Activated CD4-positive, alpha-beta T cell treated with anti-CD3 and anti-CD28 coated beads for 24 hours (primary cell): ENCODE measurements at places on chromosomes 7 and 10.

DNA sequence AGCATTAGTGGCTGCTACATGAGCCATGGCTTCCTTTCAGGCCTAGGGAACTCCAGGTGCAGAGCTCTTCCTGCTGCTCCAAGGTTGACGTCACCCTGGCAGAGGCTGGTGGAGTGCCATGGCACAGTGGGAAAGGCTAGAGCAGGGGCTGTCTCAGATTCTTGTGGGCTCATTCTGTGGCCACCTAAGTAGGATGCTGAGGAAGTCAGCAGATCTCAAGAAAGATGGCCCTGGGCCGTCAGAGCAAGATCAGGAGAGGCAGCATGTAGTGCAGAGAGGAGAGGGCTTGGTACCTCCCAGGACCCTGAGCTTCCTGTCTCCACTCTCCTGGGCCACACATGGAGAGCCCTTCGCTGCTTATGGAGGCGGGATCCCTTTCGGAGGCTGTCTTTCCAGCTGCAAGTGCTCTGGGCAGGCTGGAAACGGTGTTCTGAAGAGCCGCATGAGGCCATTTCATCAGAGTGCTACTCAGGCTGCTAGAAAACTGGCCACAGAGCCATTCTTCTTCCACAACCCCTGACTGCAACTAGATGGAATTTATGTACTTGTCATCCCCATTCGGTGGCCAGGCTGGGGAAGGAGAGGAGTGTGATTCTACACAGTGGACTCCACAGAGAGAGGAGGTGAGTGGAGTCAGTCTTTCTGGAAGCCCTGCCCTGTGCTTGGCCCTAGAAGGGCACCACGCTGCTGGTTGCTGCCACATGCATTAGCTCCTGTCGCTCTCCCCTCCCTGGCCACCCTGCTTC, 304.2 kb downstream of the RPS24 start:
- DNase-seq: no peak

GRCh38 chr7:152338561-152338960, 97.2 kb downstream of the KMT2C start:
- no peak for DNase-seq

GRCh38 chr7:78742694-78743093, 710.8 kb downstream of the MAGI2 start:
- DNase-seq: no peak

DNA sequence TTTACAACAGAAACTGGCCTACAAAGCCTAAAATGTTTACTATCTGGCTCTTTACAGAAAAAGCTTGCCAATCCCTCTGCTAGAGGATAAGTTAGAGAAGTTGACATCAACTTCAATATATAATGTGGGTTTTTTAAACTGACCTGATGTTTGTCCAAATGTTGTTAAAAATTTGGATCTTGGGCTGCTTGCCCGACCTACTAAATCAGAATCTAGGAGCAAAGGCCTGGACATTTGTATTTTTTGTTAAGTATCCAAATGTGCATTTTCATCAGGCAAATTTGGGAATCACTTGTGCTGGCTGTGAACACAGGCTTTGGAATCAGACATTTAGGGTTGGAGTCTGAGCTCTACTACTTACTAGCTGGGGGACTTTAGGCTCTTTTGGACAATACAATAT, 252.7 kb upstream of the CSTF2T start:
- no peak for DNase-seq

DNA sequence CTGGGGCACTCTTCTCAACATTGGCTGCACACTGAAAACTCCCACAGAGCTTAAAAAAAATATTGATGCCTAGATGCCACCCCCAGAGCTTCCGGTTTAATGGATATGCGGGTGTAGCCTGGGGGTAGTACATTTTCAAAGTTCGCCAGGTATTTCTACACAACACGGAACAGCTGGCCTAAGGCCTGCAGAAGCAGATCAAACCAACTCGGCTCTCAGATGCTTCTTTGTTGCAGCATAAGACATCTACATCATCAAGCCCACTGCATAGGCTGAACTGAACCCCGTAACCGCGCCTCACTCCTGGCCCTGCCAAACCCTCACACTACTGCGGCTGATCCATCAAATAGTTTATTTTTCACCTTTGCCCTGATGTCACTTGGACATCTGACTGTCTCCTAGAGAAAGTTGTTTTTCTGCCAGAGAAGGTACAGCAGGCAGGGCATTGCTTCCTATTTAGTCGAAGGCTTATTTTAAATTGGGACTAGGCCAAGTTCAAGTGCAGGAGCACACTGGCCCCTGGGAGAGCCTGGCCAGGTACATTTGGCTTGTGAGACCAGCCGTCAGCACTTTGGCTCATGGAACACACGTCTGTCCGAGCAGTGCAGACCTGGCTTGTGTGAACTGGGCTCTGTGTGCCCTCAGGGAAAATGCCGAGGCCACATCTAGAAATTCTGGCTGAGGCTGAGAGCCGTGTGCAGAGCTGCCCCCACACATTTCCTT, 113.3 kb downstream of the TACC2 start:
- no peak for DNase-seq

DNA sequence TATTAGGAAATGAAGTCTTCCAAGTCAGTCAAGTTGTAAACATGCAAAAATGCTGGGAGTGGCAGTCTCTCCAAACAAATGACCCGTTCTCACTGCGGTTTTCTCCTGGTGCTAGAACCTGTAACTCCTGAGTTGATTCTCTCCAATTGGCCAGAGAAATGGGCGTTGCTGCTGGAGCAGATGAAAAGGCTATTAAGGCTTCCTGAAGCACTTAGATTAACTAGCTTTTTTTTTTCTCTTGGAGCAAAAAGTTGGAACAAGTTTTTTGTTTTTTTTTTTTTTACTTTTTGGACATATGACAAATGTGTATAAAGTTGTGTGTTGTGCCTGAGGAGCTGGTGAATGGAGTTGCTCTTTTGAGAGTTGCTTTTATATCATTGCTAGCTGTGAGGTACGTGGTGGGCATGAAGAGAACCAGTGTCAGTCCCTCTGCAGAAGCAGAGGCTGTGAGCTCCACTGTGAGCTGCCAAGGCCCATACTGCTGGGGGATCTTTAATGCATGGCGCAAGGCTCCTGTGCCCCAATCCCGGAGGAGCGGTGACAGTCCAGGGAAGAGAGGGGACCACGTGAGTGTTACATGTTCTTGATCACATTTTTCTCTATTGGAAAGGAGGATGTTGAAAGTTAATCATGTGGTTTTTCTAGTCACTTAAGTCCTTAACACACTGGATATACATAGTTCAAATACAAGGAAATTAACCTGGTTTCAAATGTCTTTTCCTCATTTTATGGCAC, 393.6 kb upstream of the GALNT17 start:
- DNase-seq: no peak

GRCh38 chr7:84916161-84916560, 270.7 kb downstream of the SEMA3D start:
- DNase-seq: no peak

DNA sequence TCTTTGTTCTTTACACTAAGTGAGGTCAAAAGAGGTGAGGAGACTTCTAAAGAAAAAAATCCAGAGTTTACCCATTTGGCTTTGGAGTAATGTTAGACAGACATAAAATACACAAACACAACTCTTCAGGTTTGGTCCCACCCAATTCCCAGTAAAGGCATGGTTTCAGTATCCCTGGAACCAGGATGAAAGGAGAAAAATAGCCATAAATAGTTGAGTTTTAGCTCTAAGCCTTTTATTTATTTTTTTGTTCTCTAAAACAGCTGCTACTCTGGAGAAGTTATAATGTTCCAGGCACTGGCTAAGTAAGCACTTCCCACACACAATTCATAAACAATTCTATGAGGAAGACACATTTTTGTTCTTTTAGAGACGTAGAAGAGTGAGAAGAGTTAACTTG, 4.0 kb downstream of the ABCB1 start:
- no peak for DNase-seq

DNA sequence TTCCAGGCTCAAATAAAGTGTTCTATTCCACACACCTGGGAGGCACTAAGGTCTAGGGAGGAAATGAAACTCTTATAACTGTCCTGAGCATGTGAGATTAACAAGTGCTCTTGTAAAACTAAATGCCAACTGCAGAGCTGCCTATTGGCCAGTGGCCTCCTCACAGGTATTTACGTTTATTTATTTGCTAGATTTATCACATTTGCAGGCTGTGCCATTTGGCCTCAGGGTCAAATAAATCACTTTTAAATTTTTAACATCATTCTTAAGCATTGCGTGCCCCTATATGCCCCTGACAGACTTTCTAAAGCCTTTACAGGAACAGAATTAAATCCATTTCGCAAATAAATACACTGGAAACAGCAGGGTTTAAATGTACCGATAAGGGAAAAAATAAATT, 381.8 kb upstream of the NFE2L3 start:
- DNase-seq: no peak

DNA sequence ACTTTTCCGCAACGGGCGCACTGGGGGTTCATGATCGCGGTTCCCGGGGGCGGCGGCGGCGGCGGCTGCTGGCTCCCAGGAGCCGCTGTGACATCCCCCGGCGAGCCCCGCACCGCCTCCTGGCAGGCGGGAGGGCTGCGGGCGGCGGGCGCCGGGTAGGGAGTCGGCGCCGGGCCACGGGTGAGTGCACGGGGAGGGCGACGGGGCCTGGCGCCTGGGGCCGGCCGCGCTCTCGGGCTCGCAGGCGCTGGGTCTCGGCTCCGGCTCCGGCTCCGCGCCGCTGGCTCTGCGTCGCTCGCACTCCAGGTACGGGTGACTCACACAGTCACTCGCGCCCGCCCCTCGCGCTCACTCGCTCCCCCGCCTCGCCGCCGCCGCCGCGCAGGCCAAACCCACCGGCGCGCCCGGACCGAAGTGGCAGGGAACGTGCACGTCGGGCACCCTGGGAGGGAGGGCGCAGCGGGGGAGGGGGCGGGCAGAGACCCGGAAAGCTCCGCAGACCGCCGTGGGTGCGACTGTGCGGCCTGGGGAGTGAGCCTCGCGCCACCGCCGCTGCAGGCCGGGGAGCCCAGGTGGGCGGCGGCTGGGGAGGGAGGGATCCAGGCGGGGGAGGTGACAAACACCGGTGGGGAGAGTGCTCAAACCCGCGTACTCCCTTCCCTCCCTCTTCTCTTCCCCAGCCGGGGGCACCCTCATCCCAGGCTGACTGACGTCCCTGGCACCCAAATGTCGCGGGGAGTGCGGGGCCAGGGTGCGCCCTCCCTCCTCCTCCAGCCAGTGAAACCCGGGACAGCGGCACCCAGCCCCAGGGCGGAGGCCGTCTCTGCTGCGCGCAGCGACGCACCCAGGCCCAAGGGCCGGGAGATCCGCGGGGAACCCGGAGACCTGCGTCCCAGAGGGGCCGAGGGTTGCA, 276.9 kb upstream of the NEBL start:
- DNase-seq: peak; percentile 30

DNA sequence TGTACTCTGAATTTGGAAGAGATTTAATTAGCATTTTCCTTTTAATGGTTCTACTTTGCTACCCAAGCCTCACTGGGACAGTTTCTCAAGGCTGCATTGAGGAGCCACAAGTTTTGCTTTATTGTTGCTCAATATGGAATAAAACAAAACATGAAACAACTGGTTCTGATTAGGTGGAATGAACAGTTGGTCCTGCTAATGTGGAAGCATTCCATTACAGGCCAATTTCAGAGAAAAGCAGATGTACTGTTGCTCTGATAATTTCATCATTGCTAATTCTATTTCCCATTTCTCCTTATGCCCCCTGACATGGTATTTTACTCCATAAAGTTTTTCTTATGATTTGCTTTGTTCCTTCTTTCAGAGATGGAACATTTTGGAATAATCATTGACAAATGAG, 66.0 kb upstream of the PAPSS2 start:
- DNase-seq: no peak

DNA sequence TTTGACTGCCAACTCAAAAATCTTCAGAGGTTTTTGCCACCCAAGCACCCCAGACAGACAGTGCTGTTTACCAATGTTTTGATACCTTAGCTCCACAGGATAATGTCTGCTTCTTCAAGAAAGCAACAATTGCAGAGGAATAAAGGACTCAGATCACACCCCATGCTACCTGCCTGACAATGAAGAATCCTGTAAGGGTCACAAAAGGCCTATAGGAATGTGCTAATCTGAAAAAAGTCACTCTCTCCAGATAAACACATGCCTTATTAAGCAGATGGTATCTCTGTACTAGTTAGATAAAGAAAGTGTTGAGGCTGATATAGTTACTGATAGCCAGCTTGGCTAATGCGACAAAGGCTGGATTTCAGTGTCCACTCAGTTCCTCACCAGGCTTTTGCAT, 1076.7 kb upstream of the SORCS1 start:
- DNase-seq: no peak

GRCh38 chr10:29105516-29106215, 183.2 kb upstream of the LYZL1 start:
- no peak for DNase-seq

DNA sequence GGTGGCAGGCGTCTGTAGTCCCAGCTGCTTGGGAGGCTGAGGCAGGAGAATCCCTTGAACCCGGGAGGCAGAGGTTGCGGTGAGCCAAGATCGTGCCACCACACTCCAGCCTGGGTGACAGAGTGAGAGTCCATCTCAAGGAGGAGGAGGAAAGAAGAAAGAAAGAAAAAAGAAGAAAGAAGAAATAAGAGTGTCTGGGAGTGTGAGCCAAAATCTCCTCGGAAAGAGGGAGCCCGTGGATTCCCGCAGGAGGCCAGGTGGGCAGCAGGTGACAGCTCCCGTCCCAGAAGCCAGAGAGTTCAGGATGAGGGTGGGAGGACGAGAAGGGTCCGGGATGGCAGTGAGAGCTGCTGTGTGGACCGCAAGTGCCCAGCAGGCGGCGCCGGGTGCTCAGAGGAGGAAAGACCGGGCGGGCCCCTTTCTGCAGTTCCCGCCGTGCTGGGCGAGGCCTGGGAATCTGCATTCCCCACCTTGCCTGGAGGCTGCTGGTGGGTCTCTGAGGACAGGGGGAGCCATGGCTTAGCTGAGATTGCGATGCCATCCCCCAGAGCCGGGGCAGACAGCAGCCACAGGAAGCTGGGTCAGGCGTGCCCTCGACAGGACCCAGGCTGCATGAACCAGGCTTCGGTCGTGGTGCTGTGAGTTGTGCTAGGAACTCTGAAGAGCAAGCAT, 17.1 kb upstream of the AMZ1 start:
- peak; percentile 58 for DNase-seq

GRCh38 chr7:21514062-21514461, 28.8 kb upstream of the DNAH11 start:
- no peak for DNase-seq

DNA sequence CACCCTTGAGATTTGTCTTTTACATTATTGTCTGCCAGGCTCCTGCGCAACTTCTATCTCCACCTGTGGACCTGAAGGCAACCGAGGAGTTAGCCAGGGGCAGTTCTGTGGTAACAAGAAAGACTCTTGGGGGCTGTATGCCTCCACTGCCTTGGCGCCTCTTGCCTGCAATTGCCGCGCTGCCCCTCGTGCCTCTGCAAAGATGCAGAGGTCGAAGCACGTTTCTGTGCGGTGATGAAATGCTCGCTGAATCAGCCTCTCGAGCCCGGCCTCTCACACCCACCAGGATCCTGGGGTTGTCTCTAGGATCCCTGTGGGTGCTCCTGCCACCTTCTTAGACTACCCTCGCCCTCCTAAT, 486 bp upstream of the LHFPL3 start:
- no peak for DNase-seq
